ENCODE measurements at places on chromosomes 4 and X. TPM values are rescaled to one million over a fixed set of nuclear protein-coding genes. Genes with fewer than 3 reads are reported as not detected.

QRFPR gene
- total RNA-seq: not detected

OPHN1 gene
- total RNA-seq: 14.0 TPM

CDX4 gene
- total RNA-seq: not detected

GSX2 gene
- total RNA-seq: not detected

GPR119 gene
- not detected for total RNA-seq

AFM gene
- total RNA-seq: not detected

SMR3B gene
- not detected for total RNA-seq

MEPE gene
- total RNA-seq: not detected

RPS6KA3 gene
- total RNA-seq: 43.4 TPM

TMEM31 gene
- not detected for total RNA-seq

BGN gene
- total RNA-seq: 10.4 TPM

FHDC1 gene
- total RNA-seq: 1.2 TPM

BRS3 gene
- total RNA-seq: not detected

MAGEC2 gene
- not detected for total RNA-seq

Measured in gastroesophageal sphincter (tissue), 4 donors.